ENCODE measurements at places on chromosomes 1 and 21.

- no peak overlapping the region for H3K4me3 ChIP-seq
- no peak overlapping the region for H3K27ac ChIP-seq
- H3K36me3 ChIP-seq: peaks cover 28% of the 10 kb centered on the region
- DNase-seq: no peak
Observed at GRCh38 chr1:204560590-204561150, 44.5 kb downstream of the MDM4 start.

GRCh38 chr1:51567653-51568052, 48.6 kb upstream of the EPS15 start:
- H3K4me1 ChIP-seq: peaks cover 19% of the 10 kb centered on the region
- H3K27ac ChIP-seq: no peak overlapping the region
- H3K36me3 ChIP-seq: no peaks in the 10 kb centered on the region
- H3K27me3 ChIP-seq: no peaks in the 10 kb centered on the region

GRCh38 chr1:231421971-231422797, at the start of gene EGLN1:
Gene EGLN1, minus strand, starts transcription at chr1:231422287. Its CDS starts 399 bp downstream, at chr1:231421888.
- peak within 1 kb of the TSS; percentile 80 for H3K4me3 ChIP-seq
- DNase-seq: peak; percentile 82
- no peaks in the 10 kb centered on the region for H3K36me3 ChIP-seq
- peaks cover 29% of the 10 kb centered on the region for H3K4me1 ChIP-seq

GRCh38 chr1:99634971-99635624, 10.8 kb upstream of the PALMD start:
- no peaks in the 10 kb centered on the region for H3K36me3 ChIP-seq
- no peak overlapping the region for H3K27ac ChIP-seq
- no peak overlapping the region for H3K4me3 ChIP-seq
- no peak for DNase-seq

GRCh38 chr21:38260426-38260825, 3.6 kb downstream of the KCNJ15 start:
- no peak overlapping the region for H3K4me3 ChIP-seq
- no peaks in the 10 kb centered on the region for H3K4me1 ChIP-seq
- H3K27me3 ChIP-seq: no peaks in the 10 kb centered on the region
- no peak overlapping the region for H3K27ac ChIP-seq
- DNase-seq: no peak

GRCh38 chr1:6466023-6466422, at the start of gene TNFRSF25:
Gene TNFRSF25, minus strand, starts transcription at chr1:6466173. Its CDS starts 66 bp downstream, at chr1:6466107.
- H3K36me3 ChIP-seq: peaks cover 9% of the 10 kb centered on the region
- H3K4me1 ChIP-seq: peaks cover 27% of the 10 kb centered on the region
- peak within 1 kb of the TSS; percentile 93 for H3K27ac ChIP-seq
- peak; percentile 61 for DNase-seq

DNA sequence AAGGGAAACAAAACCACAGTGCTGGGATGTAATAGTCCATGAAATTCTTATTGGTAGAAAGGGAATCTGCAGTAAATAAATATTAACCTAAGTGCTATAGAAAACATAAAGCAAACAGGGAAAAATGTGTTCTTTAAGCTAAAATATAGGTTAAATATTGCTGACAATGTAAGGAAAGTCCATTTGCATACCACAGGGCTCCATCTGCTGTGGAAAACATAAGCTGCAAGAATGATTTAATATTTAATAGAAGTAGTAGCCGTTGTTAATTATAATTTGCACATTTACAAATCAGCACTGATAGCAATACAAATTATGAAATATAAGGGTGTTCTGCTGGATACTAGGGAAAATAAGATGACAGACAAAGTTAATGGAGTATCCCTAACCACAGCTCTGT, 444.9 kb upstream of the PKN2 start:
- DNase-seq: no peak
- H3K27ac ChIP-seq: no peak overlapping the region
- no peak overlapping the region for H3K4me3 ChIP-seq

- H3K27ac ChIP-seq: no peak overlapping the region
- H3K27me3 ChIP-seq: no peaks in the 10 kb centered on the region
- peaks cover 5% of the 10 kb centered on the region for H3K4me1 ChIP-seq
- H3K36me3 ChIP-seq: no peaks in the 10 kb centered on the region
Observed at GRCh38 chr1:244460197-244460596, 876 bp upstream of the CATSPERE start.

GRCh38 chr1:229032375-229032774, 238.5 kb upstream of the RAB4A start:
- H3K27ac ChIP-seq: no peak overlapping the region
- H3K27me3 ChIP-seq: no peaks in the 10 kb centered on the region
- H3K4me1 ChIP-seq: peaks cover 77% of the 10 kb centered on the region
- no peak overlapping the region for H3K4me3 ChIP-seq

DNA sequence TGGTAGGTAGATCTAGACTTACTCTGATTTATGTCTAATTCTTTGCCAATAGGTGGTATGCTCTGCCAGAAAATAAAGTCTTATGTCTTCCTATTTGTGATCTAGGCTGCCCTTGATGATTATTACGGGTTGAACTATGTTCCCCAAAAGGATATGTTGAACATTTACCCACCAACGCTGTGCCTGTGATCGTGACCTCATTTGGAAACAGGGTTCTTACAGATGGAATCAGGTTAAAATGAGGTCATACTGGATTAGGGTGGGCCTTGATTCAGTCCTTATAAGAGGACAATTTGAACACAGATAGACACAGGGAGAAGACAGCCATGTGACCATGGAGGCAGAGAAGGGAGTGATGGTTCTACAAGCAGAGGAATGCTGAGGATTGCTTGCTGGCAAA, 95.1 kb upstream of the BCAR3 start:
- H3K36me3 ChIP-seq: no peaks in the 10 kb centered on the region
- H3K27me3 ChIP-seq: no peaks in the 10 kb centered on the region
- no peaks in the 10 kb centered on the region for H3K4me1 ChIP-seq
- H3K27ac ChIP-seq: no peak overlapping the region
- no peak overlapping the region for H3K4me3 ChIP-seq
- no peak for DNase-seq

GRCh38 chr1:162873671-162874666, 13.0 kb upstream of the CCDC190 start:
- H3K4me3 ChIP-seq: no peak overlapping the region
- H3K4me1 ChIP-seq: no peaks in the 10 kb centered on the region
- peaks cover 4% of the 10 kb centered on the region for H3K27me3 ChIP-seq
- no peak overlapping the region for H3K27ac ChIP-seq
- no peak for DNase-seq
- no peaks in the 10 kb centered on the region for H3K36me3 ChIP-seq

DNA sequence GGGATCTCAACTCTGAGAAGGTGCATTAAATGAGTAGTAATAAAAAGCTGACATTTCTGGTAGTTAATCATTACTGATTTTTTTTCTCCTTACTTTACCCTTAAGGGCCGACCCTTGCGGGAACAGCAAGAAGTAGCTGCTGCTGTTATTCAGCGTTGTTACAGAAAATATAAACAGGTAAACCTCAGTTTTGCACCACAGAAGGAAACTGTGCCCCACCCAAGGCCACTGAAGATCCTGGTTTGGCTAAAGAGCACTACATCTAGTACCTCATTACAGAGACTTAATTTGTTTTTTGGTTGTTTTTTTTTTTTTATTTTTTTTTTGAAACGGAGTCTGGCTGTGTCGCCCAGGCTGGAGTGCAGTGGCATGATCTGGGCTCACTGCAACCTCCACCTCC, 23.5 kb upstream of the VAMP3 start:
- H3K27ac ChIP-seq: no peak overlapping the region
- no peaks in the 10 kb centered on the region for H3K27me3 ChIP-seq
- no peak for DNase-seq
- no peak overlapping the region for H3K4me3 ChIP-seq

GRCh38 chr1:216246577-216247203, 176.6 kb downstream of the USH2A start:
- no peak overlapping the region for H3K4me3 ChIP-seq
- no peak overlapping the region for H3K27ac ChIP-seq
- no peak for DNase-seq
- H3K4me1 ChIP-seq: no peaks in the 10 kb centered on the region
- no peaks in the 10 kb centered on the region for H3K27me3 ChIP-seq
- H3K36me3 ChIP-seq: no peaks in the 10 kb centered on the region

DNA sequence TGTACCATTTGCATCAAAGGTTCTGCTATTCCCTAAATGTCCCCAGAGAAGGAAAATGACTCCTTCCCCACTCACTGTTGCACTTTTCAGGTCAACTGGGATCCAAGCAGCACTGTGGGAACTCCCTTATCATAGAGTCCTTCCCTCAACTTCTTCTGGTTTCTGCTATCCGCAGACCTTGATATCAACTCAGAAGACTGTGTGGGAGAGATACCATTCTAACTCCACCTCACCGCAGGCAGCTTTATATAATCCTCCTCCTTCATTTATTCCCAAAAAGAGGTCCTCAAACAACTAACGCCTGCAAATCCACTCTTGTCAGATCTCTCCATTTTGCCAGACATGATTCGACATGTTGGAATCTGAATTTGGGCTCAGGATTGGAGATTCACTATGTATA, 27.3 kb downstream of the LHX9 start:
- no peak overlapping the region for H3K27ac ChIP-seq
- no peak overlapping the region for H3K4me3 ChIP-seq
- H3K36me3 ChIP-seq: no peaks in the 10 kb centered on the region

GRCh38 chr1:2199042-2199810, 4.7 kb upstream of the FAAP20 start:
- DNase-seq: peak; percentile 67
- H3K4me1 ChIP-seq: peaks cover 60% of the 10 kb centered on the region
- H3K27me3 ChIP-seq: no peaks in the 10 kb centered on the region

GRCh38 chr1:158951956-158952355, 20.6 kb downstream of the PYHIN1 start:
- H3K4me1 ChIP-seq: peaks cover 9% of the 10 kb centered on the region
- H3K27ac ChIP-seq: no peak overlapping the region
- H3K36me3 ChIP-seq: peaks cover 15% of the 10 kb centered on the region
- no peaks in the 10 kb centered on the region for H3K27me3 ChIP-seq

Data from T-cell (primary cell).